ENCODE measurements at places on chromosomes 4 and X.

DNA sequence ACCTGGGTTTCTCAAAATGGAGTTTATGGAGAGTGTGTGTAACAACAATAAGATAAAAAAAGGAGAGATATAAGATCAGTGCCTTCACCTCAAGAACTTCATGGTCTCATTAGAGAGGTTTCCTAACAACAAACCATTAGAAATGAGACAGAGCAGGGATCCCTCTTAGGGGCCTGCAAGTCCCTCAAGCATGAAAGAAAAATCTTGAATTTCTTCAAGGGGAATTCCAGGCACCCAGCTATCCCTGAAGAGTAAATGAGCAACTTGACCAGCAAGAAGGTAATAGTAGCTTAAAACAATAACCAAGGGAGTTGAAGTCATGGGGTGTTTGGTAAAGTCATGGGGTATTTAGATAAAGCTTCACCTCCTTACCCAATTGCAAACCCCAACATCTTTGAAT lies 49.7 kb upstream of the TLR3 start:
- no peak for DNase-seq

DNA sequence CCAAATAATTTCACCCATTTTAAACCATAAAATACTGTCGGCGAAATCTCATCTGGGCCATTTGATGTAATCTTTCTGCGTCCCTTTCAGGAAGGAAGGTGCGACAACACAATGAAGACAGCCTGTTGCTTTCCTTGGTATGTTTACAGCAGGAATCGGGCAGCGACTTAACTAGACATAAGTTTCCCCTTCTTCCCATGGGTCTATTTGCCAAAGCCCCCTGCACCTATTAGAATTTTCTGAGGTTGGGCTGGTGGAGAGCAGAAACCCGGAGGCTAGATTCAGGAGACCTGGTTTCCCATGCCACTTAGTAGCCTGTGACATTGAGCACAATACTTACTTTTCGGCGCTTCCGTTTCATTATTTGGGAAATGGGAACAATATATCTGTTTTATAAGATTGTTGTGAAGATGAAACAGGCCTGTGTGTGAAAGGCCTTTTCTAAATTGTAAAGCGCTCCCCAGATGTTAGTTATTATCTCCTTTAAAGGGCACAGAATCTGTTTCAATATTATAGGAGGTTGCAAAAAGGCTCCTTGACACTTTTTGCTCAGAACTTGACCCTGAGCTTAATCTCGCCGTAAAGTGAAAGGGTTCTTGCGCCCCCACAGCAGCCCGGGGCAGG lies 552 bp upstream of the AFF1 start:
- peak; percentile 9 for DNase-seq

GRCh38 chr4:123937581-123937980 lies 541.0 kb downstream of the SPRY1 start:
- no peak for DNase-seq

GRCh38 chr4:42442601-42443000 lies 45.3 kb downstream of the SHISA3 start:
- no peak for DNase-seq

GRCh38 chr4:18041114-18041513 lies 19.6 kb upstream of the LCORL start:
- DNase-seq, result no peak

DNA sequence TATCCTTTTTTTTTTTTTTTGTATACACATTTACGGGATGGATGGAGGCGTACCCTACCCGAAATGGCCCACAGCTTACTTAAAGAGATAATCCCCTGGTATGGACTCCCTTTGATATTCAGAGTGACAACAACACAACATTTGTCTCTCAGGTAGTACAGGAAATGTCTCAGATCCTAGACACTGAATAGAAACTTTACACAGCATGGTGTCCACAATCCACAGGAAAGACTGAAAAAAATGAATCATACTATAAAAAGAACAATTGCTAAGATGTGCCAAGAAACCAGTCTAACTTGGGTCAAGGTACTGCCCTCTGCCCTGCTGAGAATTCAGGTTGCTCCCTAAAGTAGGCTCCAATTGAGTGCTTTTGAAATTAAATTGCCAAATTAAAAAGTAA lies 100.8 kb upstream of the LANCL3 start:
- DNase-seq, result no peak

GRCh38 chr4:77074381-77074831 lies 1.4 kb downstream of the CCNI start:
- no peak for DNase-seq

DNA sequence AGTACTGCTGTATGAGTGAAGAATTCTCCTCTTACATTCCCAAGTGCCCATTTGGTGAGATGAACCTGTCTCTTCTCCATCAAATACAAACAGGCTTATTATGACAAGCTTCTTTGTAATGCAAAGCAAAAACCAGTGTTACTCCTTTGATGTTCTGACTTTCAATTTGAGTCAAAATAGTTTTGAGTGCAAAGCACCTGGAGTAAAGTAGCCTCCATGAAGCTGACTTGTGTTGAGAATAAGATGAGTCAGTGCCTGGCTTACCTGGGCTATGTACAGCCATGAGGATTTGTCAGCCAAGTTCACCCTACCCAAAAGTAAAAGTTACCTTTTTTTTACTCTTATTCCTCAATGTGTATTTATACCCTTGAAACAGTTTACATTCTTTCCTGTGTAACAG lies 132.5 kb upstream of the FMR1 start:
- no peak for DNase-seq

- DNase-seq, result no peak
These were observed 158.4 kb downstream of the DCLK2 start for GRCh38 chr4:150236626-150237025.

GRCh38 chr4:24475756-24476155 lies 108.6 kb downstream of the DHX15 start:
- DNase-seq, result no peak

- DNase-seq, result no peak
These were observed 58.9 kb downstream of the MTMR1 start for GRCh38 chrX:150752124-150752523.

- DNase-seq, result peak; percentile 66
These were observed 243.8 kb downstream of the PPP3CA start for GRCh38 chr4:101103381-101104142.

DNA sequence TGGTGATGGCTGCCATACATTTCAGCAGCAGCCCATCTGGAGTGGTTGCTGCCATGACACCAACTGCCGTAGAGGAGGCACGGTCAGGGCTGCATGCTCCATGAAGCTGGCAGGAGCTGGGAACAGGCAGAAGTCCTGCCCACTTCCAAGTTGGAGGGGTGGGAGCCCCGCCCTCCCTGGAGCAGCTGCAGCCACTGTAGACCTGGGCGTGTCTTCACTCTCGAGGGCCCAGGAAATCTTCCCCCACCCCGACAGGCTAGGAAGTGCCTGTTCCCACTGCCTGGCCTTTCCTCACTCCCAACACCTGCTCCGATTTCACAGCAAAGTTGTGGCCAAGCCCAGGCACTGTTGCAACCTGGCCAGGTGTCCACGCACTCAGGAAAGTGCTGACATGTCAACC lies 42.3 kb downstream of the NALF2 start:
- no peak for DNase-seq

GRCh38 chr4:103008875-103009729 lies 10.4 kb downstream of the SLC9B1 start:
- DNase-seq, result peak; percentile 88

DNA sequence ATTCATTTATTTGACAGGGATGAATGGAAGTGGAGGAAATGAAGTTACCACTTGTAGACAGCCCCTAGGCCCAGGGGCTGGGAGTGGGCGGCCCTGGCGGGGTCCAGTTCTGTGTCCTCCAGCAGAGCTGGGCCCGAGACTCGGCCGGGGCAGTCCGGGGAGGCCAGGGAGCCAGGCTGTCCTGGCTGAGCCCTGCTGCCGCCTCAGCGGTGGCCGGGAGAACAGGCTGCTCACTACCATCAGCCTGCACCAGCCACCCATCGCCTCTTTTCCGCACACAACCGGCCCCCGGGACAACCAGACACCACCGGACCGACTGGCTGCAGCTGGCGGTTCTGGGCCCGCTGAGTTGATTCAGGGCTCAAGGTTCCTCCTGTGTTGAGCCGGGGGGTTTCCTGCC lies 25.6 kb downstream of the CLDN34 start:
- no peak for DNase-seq

GRCh38 chr4:140661550-140661949 lies 92.8 kb upstream of the UCP1 start:
- DNase-seq, result no peak

DNA sequence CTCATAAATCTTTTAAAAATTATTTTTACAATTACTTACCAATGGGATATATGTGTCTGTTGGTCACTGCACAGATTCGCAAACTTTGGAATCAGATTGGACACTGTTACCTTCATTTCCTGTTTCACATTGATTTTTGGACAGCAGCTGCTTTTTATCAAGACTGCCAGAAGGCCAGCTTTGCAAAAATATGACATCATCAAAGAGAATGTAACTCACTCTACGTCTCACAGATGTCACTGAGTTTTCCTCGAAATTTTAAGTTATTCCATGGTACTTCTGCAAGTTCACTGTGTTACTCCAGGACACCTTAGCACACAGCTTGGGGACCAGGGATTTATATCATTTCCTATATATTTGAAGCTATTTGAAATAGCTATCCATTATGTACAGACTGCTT lies 31.8 kb upstream of the MAGEB2 start:
- no peak for DNase-seq

DNA sequence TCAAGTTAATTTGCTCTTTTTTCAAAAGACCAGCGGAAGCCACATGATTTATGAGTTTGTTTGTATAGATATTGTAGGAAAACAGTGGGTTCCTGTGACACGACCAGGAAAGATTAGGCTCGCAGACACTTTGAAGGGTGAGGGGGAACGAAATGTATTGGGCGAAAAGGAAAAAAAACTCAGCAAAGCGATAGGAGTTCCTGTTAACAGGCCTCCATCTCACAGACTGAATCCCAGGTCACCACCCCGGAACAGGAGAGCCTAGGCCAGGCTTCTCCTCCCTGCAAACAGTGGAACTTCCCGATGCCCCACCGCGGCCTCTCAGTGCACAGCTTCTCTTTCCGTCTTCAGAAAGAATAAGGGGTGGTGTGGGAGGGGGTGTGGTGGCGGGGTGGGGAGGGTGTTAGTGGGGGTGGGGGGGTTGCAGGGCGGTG lies 181.8 kb upstream of the GPRIN3 start:
- DNase-seq, result no peak

DNA sequence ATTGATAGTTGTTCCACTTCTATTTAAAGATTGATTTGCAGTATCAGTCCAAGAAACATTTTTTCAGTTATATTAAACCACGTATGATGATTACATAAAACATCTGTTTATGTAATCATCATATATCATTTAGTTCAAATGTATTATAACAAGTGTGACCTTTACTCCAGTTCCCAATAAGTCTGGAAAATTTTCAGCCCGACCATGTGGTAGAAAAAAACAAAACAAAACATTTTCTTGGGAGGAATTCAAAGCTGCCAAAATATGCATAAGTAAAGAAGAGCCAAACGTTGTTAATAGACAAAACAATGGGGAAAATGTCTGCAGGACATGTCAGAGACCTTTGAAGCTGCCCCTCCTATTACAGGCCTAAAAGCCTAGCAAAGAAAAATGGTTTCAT lies 709.1 kb downstream of the FAT4 start:
- no peak for DNase-seq

GRCh38 chr4:72326692-72327632 lies 242.1 kb downstream of the ADAMTS3 start:
- DNase-seq, result peak; percentile 23

GRCh38 chrX:152928761-152929400 lies 31.0 kb downstream of the ZNF185 start:
- DNase-seq, result no peak

- no peak for DNase-seq
These were observed 42.3 kb downstream of the TRIM2 start for GRCh38 chr4:153246446-153247115.

DNA sequence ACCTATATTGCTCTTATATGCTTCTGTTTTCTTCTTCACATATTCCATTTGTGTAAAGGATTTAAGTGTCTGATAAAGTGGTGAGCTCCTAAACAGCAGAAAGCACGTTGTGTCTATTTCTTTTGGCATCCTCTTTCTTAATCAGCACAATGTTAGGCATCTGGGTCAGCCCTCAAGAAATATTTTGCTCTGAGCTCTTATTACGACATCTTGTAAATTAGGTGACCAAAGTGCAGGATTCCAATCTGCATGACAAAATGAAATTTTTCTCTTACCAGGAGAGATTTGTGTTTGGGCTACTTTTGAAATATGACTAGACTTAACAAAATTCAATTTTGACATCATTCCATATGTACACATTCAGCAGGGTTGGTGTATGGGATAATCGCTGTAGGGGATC lies 210.0 kb upstream of the IGFBP7 start:
- no peak for DNase-seq

- DNase-seq, result peak; percentile 52
These were observed 127.1 kb downstream of the FBXO8 start for GRCh38 chr4:174156239-174156826.

DNA sequence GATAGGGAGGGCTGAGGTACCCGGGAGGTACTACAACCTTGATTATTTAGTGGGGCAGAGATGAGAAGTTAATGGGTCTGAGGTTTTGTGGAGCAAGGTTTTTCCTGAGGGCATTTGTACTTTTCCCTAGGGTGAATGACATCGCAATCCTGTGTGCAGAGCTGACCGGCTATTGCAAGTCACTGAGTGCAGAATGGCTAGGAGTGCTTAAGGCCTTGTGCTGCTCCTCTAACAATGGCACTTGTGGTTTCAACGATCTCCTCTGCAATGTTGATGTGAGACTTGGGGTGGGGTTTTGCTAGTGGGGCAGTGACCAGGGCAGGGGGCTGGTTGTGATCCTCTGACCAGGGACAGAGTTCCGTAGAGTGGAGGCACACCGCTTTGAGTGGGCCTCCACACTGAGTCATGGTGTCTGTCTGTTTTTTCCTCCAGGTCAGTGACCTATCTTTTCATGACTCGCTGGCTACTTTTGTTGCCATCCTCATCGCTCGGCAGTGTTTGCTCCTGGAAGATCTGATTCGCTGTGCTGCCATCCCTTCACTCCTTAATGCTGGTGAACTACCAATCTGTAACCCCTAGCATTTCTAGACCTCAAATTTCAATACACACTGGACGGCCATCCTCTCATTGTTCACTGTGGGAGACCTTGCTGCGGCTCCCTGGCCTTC lies 9.9 kb downstream of the MED12 start:
- no peak for DNase-seq

DNA sequence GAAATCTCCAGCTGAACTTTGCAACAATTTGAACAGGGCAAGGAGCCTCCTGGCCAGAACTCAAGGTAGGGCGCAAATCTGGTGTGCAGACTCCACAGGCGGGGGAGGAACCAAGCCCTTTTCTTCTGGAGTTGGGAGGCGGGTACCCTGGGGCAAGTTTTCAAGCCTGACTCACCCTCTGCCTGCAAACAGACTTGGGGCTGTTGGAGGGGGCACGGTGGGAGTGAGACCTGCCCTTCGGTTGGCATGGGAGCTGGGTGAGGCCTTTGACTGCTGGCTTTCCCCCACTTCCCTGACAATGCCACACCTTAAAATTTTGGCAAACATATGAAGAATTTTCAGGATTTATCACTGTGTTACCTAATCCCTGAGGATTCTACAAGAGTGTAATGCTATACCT lies 709.8 kb upstream of the DIAPH2 start:
- DNase-seq, result no peak

GRCh38 chr4:184347251-184348239 lies 126.8 kb downstream of the IRF2 start:
- peak; percentile 49 for DNase-seq

- no peak for DNase-seq
These were observed 6.9 kb downstream of the SH3TC1 start for GRCh38 chr4:8205749-8206611.
